CD4-positive, CD25-positive, alpha-beta regulatory T cell (primary cell): ENCODE measurements at places on chromosomes 7 and 10. TPM values are rescaled to one million over a fixed set of nuclear protein-coding genes. Genes with fewer than 3 reads are reported as not detected.

The IDI2 gene
- polyA plus RNA-seq, result not detected

The TMEM140 gene
- 23.9 TPM for polyA plus RNA-seq

The ADIRF gene
- 0.42 TPM for polyA plus RNA-seq

The OR9A2 gene
- not detected for polyA plus RNA-seq

The ING3 gene
- polyA plus RNA-seq, result 33.0 TPM

The LRRD1 gene
- not detected for polyA plus RNA-seq

The MMD2 gene
- not detected for polyA plus RNA-seq

The IGF2BP3 gene
- not detected for polyA plus RNA-seq

The CFAP46 gene
- not detected for polyA plus RNA-seq

The MET gene
- not detected for polyA plus RNA-seq

The SFMBT2 gene
- 1.6 TPM for polyA plus RNA-seq

The DPYSL4 gene
- polyA plus RNA-seq, result not detected

The SGCE gene
- polyA plus RNA-seq, result 1.8 TPM

The TMEM184A gene
- polyA plus RNA-seq, result not detected

The HHEX gene
- 0.71 TPM for polyA plus RNA-seq

The ZNF32 gene
- 71.2 TPM for polyA plus RNA-seq

The ZKSCAN5 gene
- 2.8 TPM for polyA plus RNA-seq

The CYP2C19 gene
- polyA plus RNA-seq, result not detected

The EN2 gene
- not detected for polyA plus RNA-seq

The PRLHR gene
- polyA plus RNA-seq, result not detected

The OR2A42 gene
- not detected for polyA plus RNA-seq

The SEMA3E gene
- polyA plus RNA-seq, result not detected

The PTPRZ1 gene
- polyA plus RNA-seq, result not detected

The CALHM1 gene
- polyA plus RNA-seq, result not detected

The CH25H gene
- 1.0 TPM for polyA plus RNA-seq

The OR2A5 gene
- not detected for polyA plus RNA-seq

The GPR15LG gene
- polyA plus RNA-seq, result not detected

The PI4K2A gene
- 7.9 TPM for polyA plus RNA-seq

The CUTC gene
- 79.1 TPM for polyA plus RNA-seq

The NRAP gene
- polyA plus RNA-seq, result not detected

The SEC61G gene
- polyA plus RNA-seq, result 239 TPM

The STEAP2 gene
- polyA plus RNA-seq, result not detected

The C7orf33 gene
- polyA plus RNA-seq, result not detected

The OR2A2 gene
- not detected for polyA plus RNA-seq

The SPDYE11 gene
- polyA plus RNA-seq, result not detected

The CYCS gene
- polyA plus RNA-seq, result 161 TPM

The MYO1G gene
- polyA plus RNA-seq, result 134 TPM

The CAMK2B gene
- polyA plus RNA-seq, result not detected

The AKR1E2 gene
- 0.46 TPM for polyA plus RNA-seq

The SH2D4B gene
- polyA plus RNA-seq, result not detected

The FGFR2 gene
- polyA plus RNA-seq, result 0.37 TPM

The CABCOCO1 gene
- not detected for polyA plus RNA-seq

The OGDHL gene
- not detected for polyA plus RNA-seq

The BICC1 gene
- polyA plus RNA-seq, result not detected

The GRM3 gene
- polyA plus RNA-seq, result not detected

The PTPRE gene
- polyA plus RNA-seq, result 12.1 TPM

The TBX20 gene
- polyA plus RNA-seq, result not detected

The NPFFR1 gene
- polyA plus RNA-seq, result not detected

The AOAH gene
- polyA plus RNA-seq, result 0.46 TPM

The FKBP9 gene
- 0.37 TPM for polyA plus RNA-seq

The NXPH1 gene
- not detected for polyA plus RNA-seq

The RPEL1 gene
- 0.10 TPM for polyA plus RNA-seq

The SPOCK2 gene
- 265 TPM for polyA plus RNA-seq
